ENCODE measurements at places on chromosomes 6 and 20.

DNA sequence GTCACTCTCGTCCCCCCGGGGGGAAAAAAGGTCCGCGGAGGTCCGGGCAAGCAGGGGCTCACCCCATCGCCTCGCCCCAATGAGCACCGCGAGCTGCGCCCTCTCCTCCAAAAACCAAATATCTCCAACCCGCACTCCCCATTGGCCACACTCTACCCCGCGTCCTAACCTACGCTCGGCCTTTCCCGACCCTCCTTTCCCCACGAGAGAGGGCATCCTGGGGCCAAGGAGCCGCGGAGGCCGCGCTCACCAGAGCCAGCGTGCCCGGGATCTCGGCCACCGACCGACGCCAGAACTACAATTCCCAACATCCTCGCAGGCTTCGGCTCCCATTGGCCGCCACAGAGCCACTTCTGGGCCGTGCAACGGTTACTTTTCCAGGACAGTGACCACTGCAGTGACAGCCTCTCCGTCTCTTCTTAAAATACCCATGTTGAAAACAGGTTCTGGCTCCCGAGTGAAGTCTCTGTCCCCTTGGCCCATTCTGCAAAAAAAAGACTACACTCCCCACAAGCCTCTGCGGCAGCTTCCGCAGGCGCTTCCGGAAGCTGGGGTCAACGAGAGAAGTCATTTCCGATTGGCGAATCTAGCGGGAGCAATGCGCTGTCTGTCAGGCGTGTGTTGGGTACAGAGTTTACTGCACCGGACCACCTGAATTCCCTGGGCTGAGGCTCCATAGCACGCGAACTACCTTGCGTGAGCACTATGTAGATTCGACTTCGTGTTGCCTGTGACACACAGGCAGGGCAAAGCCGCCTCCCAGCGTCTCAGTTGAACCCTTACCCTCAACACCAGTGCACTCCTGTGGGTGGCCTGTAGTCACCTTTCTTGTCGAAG, at the start of gene ZNF343:
ZNF343 (minus strand) TSS at position 285 of the 837 bp plus-strand sequence. CDS start 15,020 bp downstream, outside the sequence.
- DNase-seq = peak; percentile 88

GRCh38 chr6:90230548-90231215, 66.0 kb downstream of the BACH2 start:
- DNase-seq = no peak

DNA sequence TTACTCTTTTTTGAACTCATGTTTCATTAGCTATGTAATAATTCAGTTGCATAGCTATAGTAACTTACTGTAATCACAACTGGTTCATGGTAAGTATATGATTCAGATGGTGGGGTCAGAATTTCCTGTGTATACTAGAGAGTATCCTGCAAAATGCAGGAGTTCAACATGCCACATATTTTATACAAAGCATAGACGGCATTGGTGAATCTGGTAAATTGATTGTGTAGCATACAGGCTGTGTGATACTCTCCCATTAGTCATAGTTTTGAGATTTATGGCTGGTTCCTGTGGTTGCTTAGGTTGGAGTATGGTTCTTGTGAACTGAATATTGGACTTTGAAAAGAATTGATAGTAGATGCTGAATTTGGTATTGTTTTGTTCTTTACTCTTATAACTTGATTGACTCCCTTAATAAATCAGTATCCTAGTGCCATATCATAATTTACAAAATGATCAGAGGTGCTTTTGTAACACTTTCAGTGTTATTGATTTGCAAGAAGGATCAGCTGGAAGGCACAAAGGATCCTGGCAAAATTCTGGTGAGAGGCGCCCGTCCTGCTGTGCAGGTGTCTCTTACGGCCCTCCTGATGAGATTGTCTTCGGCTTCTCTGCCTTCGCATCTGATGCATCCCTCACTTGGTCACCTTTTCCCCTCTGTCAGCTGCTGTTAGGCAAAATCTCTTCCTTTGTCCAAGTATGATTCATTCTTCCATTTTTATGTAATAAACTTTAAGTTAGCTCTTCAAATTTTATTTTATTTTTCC, 22.6 kb downstream of the SNX9 start:
- DNase-seq = no peak

DNA sequence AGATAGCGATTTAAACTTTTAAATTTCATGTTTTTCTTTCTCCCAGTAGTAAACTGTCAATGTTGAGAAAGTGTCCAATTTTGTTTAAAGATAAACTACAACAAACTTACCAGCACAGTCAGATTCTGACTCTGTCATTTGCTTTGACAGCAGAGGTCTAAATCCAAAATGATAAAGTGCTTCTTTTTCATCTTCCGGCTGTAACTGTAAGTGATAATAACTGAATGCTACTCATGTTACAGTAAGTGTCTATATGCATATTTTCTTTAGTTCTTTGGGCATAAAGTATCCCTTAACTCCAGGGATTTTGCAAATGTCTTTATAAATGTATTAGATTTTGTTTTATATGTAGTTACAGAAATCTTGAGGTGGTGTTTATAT, 610.4 kb downstream of the RFPL4B start:
- DNase-seq = no peak

- DNase-seq = no peak
Observed at GRCh38 chr20:33995053-33995831, 1.5 kb downstream of the RALY start.

DNA sequence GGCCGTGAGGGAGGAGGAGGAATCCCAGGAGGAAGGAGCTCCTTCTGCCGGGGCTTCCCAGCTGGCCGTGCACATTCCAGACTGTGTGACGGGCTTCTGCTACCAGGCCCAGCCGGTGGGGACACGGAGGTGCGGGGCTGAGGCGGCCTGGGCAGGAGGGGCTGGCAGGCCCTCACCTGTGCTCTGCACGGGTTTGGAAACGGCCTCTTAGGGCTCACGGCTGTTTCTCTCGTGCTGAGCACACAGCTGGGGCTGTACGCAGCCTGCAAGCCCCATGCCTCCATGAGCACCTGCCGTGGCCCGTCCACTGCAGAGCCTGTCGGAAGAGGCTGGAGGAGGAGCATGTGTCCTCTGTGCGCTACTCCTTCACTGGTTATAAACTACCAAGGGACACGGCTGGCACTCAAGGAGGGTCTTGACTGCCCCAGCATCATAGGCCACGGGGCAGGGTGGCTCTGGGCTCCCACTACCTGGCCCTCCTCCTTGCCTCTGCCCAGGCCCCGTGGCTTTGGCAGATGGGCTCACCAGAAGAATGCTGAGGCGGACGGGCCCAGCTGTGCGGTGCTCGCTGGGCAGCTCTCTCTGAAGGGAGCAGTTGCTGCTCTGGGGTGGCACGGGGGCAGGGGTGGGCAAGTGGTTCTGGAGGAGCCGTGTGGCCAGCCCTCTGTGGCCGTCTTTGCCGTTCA, 15.8 kb downstream of the NPEPL1 start:
- no peak for DNase-seq

DNA sequence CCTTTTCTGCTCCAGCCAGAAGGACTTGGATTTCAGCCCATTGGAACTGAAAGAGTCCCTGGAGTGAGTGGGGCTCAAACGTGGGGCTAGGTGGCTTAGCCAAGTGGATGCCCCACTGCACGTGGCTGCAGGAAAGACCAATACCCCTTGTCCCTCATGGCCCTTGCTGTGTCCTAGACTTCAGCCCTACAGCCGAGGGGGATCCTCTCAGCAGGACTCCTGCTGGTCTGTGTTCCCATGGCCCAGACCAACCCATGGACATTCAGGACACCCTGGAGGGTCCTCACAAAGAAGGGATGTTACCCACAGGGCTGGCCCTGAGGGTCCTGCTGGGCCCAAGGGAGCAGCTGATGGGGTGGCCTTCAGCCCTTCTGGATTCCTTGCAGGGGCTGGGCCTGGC, 30.0 kb upstream of the PHACTR3 start:
- DNase-seq = no peak

DNA sequence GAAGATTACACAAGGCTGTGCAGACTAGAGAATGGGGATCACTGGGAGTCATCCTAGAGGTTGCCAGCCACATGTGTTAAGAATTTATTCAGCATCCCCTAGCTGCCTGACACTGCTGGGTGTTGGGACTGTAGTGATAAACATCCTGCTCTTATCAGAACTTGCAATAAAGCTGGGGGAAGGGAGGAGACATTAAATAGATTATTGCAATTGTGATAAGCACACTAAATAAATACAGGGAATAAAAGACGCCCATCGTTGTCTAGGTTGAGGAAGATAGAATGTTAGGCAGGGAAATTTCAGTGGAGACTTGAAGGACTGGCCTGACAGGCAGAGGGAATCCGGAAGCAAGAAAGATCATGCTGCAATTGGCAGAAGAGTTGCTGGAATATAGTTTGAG, 33.2 kb upstream of the TRAM2 start:
- no peak for DNase-seq

DNA sequence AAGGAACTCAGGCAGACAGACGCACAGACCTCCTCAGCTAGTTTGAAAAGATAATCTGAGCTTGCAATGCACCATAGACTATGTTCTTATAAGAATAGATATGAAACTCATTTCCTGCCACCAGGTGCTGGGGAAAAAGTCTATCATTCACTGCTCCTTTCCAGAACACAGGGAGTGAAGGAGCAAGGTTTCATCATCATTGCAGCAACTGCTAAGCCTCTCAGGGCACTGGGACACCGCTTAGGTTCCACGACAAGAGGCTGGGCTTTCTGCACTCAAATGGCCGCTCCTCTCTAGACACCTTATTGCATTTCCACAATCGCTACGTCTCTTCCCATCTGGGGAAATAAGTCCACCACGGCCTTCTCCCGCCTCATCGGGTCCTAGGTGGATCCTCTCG, 418.5 kb upstream of the JARID2 start:
- DNase-seq = no peak

DNA sequence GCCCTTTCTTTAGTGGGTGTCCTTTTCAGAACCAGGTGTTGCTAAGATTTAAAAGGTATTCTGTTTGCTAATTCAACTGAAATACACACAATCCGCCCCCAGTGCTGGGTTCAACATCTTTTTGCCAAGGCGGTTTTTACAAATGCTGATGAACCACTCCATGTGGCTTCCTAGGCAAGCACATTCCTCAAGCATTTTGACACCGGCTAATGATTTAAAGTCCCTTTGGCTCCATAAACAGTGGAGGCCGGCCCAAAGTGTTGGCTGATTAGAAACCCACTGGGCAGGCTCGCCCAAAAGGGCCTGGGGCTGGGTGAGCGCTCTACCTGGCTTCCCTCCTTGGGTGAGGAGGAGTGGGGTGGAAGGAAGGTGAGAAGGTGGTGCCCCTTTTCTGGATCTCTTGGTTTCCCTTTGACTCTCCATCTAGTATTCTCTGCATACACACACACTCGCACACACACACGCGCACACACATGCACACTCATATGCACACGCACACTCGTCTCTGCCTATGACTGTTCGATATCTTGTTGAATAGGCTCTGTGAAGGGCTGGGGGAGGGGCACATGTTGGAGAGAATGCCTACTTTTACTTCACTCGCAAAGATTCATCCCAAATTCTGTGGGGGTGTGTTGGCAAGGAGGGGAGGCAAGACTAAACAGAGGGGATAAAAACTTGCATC, 66.7 kb upstream of the ARMC2 start:
- DNase-seq = peak; percentile 16

GRCh38 chr6:32092760-32093497, 16.2 kb downstream of the TNXB start:
- DNase-seq = no peak

DNA sequence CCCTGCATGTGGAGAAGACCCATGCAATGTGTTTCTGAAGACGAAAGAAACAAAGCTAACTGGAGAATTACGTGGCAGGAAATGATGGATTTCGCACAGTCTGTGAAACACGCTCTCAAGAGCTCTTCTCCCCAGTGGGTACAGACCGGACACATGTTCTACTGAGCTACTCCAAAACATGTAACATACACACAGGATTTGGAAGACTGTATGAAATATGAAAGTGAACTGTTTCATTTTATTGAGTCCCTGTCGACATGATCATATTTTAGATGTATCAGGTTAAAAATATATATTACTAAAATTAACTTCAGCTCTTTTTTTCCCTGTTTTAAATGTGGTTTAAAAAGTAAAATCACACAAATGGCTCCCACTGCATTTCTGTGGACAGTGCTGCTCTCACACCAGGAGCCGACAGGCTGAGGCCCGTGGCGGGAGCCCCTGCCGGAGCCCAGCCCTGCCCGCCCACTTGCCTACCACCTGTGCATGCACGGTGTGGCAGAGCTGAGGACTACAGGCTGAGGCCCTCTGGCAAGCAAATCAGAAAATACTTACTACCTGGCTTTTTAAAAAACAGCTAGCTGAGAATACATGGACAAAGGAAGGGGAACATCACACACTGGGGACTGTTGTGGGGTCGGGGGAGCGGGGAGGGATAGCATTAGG, 58.9 kb upstream of the NXT1 start:
- peak; percentile 26 for DNase-seq

- no peak for DNase-seq
Observed at GRCh38 chr6:44198684-44199083, 18.0 kb upstream of the MYMX start.

- peak; percentile 18 for DNase-seq
Observed at GRCh38 chr6:45132059-45132458, 196.1 kb upstream of the RUNX2 start.

- DNase-seq = no peak
Observed at GRCh38 chr6:89566930-89567629, 71.5 kb downstream of the LYRM2 start.

- peak; percentile 84 for DNase-seq
Observed at GRCh38 chr20:50111120-50111828, 1.7 kb downstream of the UBE2V1 start.

DNA sequence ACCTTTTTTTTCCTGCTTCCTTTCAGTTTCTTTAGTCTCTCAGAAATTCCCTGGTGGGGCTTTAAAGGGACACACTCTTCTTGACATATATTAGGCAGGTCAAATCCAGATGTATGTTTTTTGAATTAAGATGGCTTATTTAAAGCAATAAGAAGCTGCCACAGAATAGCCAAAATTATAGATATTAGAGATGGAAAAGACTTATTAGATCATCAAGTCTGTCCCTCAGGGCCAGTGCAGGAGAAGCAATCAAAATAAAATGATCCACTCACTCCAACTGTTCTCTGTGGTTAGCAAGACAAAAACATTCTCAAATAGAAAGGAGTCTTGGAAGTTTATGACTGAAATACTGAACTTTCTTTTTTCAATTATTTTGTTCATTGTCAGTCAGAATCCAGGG, 462.8 kb downstream of the CDC5L start:
- no peak for DNase-seq

DNA sequence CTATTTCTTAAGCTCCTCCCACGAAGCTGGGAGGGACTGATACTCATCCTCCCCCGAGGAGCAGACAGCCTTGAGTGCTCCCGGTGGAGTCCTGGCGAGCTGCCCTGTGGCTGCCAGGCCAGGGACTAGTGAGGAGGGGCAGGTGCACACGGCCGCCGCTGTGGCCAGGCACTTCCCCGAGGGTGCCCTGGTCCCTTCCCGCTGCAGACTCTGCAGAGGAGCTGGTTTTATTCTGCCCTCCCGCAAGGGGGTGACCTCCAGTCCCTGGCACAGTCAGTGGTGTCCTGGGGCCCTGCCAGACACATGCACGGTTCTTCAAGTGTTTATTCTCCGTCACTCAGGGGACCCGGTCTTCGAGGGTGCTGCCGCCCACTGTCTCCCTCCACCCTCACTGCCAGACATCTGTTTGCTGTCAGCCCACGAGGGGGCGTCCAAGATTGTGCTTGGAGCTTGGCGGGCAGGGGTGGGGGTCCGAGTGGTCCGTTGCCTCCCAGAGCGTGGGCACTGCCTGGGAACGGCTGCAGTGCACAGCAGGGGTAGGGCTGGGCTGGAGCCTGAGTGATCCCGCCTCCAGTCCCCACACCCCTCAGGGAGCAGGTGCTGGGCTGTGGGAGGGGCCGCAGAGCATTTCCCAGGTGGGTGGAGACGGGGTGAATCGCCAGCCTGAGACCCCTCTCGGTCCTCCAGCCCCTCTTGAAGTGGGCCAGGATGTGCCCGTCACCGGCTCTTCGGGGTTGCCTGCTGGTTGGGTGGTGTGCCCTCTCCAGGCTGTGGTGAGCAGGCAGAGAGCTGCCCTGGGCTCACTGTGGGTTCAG, 3.1 kb upstream of the CABLES2 start:
- peak; percentile 48 for DNase-seq
